ENCODE measurements at places on chromosomes 6 and 20.

- no peak for DNase-seq
Observed at GRCh38 chr20:17856837-17857605, 111.6 kb downstream of the SNX5 start.

- DNase-seq, result no peak
Observed at GRCh38 chr20:24971376-24972101, 21.0 kb downstream of the APMAP start.

GRCh38 chr20:13259921-13260320 lies 38.8 kb downstream of the ISM1 start:
- no peak for DNase-seq

GRCh38 chr6:141265756-141266623 lies 866.7 kb upstream of the GJE1 start:
- no peak for DNase-seq

DNA sequence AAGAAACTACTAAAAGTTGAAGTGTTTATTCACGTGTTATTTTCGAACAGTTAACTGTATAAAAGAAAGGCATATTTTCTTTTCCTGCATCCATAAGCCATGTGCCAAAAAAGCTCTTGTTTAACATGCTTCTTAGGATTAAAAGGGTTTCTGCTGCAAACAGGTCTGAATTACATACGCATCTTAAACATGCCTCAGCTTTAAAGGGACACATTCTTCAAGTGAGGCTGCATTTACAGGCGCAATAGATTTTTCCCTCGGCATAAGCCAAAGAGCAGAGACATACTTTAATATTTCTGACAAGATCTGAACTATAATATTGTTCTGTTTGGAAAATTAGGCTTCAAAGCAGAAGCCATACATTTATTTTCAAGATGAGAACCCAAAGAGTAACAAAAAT lies 39.4 kb downstream of the PDE7B start:
- DNase-seq, result no peak

- DNase-seq, result no peak
Observed at GRCh38 chr6:139146317-139146726, 11.4 kb downstream of the HECA start.

DNA sequence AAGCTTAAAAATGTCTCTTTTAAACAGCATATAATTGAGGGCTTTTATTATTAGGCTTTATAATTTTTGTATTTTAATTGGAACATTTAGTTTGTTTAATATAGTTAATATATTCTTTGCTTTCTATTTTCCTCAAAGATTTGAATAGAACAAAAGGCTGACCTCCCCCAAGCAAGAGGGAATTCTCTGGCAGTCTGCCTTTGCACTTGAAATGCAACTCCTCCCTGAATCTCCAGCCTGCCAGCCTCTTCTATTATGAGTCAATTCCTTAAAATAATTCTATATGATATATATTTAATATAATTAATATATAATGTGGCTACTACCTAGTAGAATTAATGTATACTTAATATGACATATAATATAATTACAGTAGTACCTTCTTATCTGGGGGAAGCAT lies 69.2 kb downstream of the PTPRA start:
- DNase-seq, result no peak

DNA sequence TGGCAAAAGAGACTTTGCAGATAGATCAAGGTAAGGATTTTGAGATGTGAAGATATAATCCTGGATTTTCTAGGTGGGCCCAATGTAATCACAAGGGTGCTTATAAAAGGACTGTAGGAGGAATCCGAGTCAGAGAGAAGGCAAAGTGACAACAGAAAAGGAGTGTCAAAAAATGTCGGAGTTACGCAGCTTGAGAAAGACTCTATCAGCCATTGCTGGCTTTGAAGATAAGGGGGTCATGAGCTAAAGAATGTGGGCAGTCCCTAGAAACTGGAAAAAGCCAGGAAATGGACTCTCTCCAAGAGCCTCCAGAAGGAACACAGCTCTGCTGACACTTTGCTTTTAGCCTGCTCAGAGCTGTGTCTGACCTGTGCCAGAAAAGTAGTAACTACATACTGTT lies 8.7 kb upstream of the RWDD1 start:
- no peak for DNase-seq

GRCh38 chr6:36731622-36732310 lies 34.1 kb downstream of the RAB44 start:
- no peak for DNase-seq

- DNase-seq, result no peak
Observed at GRCh38 chr6:161169696-161170095, 104.2 kb downstream of the AGPAT4 start.

GRCh38 chr6:102197211-102197610 lies 803.7 kb downstream of the GRIK2 start:
- DNase-seq, result no peak

- DNase-seq, result no peak
Observed at GRCh38 chr20:3371754-3372153, 35.7 kb downstream of the DNAAF9 start.

DNA sequence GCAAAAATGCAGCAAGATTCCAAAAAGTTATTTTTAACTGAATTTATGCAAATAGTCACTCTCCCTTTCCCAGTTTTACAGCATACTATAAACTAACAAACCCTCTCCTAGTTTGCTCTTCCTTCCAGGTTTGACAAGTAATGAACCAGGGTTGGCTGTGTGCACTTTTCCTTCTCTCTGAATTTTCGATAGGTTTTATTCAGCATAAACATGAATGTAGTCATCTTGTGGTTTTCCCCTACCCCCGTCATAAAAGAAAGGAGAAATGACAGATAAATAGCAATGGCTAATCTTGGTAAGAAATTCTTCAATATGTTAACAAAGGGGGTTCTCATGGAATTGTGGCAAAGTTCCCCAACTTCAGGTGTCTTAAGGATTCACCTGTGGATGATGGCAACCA lies 26.3 kb downstream of the PRDM1 start:
- no peak for DNase-seq

GRCh38 chr6:128421788-128422187 lies 98.6 kb downstream of the PTPRK start:
- no peak for DNase-seq

DNA sequence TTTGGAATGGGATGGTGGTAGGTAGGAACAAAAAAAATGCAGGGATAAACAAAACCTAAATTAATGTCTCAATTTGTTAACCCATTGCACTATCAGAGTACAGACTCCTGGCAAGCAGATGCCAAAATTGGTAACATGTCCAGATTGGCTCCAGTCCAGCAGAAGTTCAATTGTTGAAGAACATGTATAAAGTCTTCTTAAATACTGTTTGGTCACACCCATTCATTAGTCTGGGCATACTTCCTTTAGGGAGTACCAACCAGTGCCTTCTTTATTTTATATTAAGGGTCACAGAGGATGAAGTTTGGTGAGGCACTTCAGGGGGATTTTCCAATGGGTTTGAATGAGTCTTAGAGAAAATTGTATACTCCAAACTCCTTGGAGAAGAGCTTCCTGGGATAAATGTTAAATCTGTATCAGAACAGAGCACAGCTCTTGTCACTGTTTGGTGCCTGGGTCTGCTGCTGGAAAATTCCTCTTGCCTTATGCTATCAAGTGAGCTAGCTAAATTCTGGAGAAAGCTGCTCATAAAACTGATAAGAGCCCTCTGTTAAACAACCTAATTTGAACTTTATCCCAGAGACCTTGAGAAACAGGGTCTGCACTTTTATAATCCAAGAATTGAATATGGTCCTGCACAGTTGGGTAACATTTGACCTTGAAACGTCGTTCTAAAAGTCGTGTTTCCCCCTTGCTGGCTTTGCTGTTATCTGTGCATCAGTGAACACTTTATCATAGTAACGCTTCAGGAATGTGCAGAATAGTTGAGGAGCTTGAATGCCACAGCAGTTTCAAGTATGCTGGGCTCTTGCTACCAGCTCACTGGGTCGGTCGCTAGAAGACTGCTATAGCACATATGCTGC lies 334.1 kb upstream of the CITED2 start:
- no peak for DNase-seq

DNA sequence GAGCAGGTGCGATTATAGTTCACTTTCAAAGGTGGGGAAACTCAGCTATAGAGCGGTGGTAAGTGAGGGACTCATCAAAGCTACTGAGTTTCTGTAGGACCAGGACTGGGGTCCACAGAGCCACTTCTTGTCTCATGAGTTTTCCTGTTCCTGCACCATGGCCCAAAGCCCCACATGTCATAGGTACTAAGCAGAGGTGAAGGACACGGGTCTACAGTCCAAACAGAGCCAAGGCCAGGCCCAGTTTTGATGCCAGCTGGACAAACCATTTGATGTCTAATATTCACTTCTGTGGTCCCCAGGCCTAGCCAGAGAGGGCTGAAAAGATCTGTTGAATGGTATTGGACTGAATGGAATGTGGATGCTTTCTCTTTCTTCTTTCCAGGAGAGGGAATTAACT lies 11.0 kb downstream of the BPIFB6 start:
- no peak for DNase-seq

DNA sequence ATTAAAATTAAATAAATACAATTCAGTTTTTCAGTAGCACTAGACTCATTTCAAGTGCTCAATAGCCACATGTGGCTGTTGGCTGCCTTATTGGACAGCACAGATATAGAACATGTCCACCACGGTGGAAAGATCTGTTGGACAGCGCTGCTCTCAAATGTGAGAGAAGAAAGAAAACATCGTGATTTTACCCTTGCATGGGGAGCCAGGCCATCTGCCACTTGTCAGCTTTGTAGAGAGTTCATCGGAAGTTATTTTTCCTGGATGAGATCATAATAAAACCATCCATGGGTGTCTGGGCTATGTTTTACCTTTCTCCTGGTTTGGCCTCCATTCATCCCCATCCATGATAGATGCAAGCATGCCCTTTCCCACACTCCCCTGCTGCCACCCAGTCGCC lies 5.8 kb upstream of the KIF3B start:
- no peak for DNase-seq

- no peak for DNase-seq
Observed at GRCh38 chr6:36914227-36914794, 28.6 kb downstream of the C6orf89 start.

DNA sequence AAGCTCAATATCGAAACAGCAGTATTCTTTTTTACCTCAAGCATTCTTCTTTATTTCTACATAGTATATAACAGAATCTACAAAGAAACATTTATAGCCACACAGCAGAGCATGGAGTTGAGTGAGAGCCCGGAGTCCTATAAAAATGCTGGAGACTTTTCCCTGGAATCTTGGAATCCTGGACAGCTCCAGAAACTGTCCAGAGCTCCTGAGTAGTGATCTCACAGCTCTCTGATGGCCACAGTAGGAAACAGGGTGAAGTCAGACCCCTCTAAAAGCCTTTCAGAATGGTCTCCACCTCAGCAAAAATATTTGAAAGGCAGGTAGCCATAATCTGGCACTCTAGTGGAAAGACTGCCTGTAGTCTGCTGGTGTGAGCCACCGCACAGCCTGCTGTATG lies 149.3 kb upstream of the STXBP5 start:
- no peak for DNase-seq

DNA sequence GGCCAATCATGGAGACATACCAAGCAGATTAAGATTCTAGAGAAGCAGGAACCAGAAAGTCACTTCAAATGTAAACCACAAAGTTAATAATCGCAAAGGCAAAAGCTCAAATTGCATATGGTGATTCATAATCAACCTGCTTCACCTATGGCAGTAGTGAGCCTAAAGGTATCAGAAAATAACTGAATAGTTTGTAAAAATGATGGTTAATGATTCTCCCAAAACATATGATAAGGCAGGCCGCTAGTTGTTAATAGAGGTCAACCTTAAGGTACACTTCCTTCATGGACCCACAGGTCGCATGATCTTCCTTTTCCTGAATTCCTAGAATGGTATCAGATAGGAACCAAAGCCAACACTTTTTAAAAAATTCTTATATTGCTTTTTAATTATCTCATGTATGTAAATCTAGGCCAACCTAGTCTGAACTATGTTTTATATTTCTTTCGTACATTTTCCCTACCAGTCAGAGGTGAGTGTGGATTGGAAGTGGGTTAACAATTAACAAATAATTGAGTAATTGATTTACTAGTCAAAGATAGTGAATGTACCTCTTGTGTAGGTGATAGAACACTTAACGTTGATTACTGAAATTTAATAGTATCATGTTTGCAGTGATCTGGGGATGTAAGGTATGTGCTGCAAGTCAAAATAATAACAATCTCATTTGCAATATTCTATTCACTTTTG lies 16.4 kb downstream of the TAAR2 start:
- DNase-seq, result no peak

Data from T-helper 1 cell (primary cell).